ENCODE measurements at places on chromosomes 13 and 19. TPM values are rescaled to one million over a fixed set of nuclear protein-coding genes. Genes with fewer than 3 reads are reported as not detected.

GRCh38 chr13:90686442-90686841 lies 661.0 kb upstream of the MIR17HG start:
- DNase-seq = no peak

DNA sequence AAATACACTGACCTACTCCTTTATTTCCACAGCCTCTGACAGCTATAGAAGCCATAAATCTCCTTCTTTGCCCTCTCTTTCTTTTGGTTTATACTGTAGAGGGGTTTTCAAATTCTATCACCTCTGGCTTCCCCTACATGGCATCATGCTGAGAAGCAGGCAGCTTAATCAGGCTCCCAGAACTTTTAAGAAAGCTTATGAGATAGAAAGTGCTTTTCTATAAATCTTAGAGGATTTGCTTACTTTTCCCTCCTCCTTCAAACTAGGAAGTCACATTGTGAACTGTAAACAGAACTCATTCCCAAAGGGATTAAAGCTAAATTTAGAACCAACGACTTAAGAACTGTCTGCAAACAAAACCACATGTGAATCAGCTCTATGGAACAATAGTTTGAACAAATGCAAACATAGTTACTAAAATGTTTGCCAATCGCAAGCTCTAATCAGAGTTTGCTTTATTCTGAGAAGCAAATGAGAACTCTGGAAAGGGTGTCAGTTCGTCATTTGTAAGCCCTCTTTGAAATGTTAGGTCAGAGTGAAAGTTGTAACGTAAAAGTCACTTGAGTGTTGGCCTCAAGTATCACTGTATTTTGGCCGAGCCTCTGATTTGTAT lies 344.1 kb downstream of the RFC3 start:
- no peak for DNase-seq

- DNase-seq = no peak
Observed at GRCh38 chr19:13085666-13086065, 17.0 kb downstream of the LYL1 start.

The ZNF541 gene
- 0.13 TPM for total RNA-seq

The ENOX1 gene
- total RNA-seq = 1.7 TPM

DNA sequence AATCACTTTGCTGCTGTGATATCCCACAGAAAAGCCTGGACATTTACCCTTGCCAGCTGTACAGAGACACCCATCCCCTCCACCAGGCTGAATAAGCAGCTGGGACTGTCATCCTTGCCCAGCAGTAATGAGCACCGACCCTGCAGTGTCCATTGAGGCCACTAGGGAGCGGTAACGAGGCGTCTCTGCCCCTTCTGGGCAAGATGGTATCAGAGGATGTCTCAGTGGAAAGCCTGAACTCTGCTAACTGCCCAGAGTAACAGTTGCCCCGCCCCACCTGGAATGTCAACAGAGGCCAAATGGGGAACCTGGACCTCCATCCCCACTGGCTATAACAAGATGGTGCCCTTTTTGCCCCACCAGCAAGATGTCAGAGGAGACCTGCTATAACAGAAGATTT lies 22.8 kb upstream of the CEACAM20 start:
- no peak for DNase-seq

- no peak for DNase-seq
Observed at GRCh38 chr19:50486823-50487515, 10.3 kb upstream of the GARIN5A start.

All from left cardiac atrium (tissue), 4 donors.